NCI-H1417 treated with DMSO at 0.1 percent for 48 hours (cell line): ENCODE measurements at places on chromosomes 2 and 18.
A peak's percentile ranks its signal among the peaks of the same experiment; 100 is the strongest.

DNA sequence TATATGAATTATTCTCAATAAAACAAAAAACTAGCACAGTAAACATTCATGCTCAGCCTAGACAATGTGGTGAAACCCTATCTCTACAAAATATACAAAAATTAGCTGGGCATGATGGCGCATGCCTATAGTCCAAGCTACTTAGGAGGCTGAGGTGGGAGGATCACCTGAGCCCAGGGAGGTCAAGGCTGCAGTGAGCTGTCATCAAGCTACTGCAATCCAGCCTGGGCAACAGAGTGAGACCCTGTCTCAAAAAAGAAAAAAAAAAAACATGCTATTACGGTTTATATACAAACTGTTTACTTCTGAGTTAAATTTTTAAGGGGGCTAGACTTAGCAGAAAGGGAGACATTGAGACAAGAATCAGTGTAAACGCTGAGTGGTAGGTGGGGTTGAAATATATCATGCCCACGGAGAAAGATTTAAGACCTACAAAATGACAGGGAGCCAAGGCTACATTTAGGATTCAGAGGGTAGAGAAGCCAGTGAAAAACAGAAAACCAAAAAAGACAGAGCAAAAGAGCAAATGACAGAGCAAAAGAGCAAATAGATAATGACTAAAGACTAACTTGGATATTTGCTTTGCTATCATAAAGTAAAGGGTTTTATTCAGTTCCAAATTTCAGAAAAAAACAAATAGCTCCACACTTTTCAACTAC, 7.5 kb downstream of the TTC32 start:
- no peak for DNase-seq

GRCh38 chr2:218658671-218659257, 659 bp downstream of the ZNF142 start:
- DNase-seq: no peak

DNA sequence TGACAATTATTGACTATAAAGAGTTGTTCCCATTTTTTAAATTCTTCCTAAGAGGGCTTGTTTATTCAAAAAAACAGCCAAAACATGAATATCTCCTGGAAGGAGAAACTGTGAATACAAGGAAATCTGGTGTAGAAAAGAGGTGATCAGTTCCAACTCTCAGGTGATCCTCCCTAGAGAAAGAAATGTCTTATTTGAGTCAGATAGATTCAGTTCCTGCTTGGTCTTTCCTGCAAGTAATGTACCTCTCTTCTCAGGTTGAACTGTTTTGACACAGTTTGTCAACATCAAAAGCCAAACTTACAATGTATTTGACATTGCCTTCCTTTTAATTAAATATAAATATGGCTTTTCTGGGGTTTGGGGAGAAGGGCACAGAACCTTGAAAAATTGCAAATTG, 567.4 kb downstream of the ARHGAP15 start:
- no peak for DNase-seq

- no peak for DNase-seq
Measured at GRCh38 chr18:46677611-46678010, 20.6 kb upstream of the LOXHD1 start.

DNA sequence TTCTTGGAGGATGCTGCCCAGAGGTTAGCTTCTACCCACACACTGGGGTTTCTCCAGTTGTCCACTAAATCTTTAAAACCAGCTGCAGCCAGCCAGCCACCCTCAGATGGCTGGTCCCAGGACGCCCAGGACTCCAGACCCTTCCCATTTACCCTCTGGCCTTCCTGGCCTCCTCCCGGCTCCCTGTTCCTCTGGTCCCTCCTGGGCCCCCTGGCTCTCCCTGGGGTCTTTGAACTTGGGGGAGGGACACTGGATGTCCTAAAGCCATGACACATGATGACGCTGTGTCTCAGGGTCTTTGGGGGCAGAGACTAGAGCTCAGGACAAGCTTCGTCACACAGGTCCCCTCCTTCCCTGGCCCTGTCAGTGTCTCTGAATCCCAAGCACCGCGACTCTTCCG, 201.1 kb upstream of the HDAC4 start:
- no peak for DNase-seq

DNA sequence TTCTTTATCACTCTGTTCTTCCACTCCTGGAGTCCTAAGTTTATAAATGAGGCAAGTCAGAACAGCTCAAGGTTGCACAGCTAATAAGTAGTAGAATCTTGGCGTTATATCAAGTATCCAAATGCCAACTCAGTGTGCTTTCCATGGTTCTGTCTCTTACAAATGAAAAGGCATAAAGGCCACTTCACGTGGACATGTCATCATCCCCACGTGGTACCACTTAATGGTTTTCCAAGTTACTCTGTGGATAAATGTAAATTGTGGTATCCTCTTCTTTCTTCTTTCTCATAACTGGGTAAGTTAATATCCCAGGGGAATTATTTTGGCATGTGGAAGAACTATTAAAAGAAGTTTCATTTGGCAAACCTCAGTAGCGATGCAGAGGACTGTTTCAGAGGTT, 131.5 kb upstream of the L3MBTL4 start:
- DNase-seq: no peak

DNA sequence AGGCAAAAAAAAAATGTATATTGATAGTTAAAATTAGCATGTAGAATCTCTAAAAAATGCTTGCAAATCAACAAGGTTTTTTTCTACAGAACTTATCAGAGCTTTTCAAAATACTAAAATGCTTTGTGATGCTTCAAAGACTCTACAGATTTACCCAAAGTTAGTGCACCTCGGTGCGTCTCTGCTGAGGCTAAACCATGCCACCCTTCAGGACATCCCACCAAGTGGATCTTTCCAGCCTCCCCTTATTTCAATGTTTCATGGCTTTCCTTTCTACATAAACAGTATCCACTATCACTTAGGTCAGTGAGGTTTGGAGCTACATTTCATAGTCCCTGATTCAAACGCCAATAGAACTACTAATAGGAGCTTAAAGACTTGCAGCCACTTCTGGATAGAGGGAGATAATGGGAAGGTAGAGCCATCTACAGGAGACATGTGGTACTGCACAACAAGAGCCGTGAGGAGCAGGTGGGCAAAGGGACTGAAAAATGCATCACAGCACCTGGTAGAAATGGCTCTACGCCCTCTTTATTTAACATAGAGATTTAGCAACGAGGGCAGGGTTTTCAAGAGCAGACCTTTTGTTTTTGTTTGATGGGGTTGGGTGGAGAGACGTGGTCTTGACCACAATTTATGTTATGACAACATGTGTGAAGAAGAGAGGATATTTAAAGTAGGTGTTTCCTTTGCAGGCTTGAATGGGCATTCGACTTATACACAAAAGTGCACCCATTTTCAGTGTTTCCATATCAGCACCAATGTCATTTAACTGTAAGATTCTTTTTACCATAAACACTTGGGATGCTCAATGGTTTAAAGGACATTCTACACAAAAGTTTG, 56.1 kb upstream of the SLC35G4 start:
- DNase-seq: peak; percentile 2
